ENCODE measurements at places on chromosomes 7 and 10.

- DNase-seq: no peak
These were observed 12.6 kb downstream of the DHX32 start for GRCh38 chr10:125868372-125868975.

DNA sequence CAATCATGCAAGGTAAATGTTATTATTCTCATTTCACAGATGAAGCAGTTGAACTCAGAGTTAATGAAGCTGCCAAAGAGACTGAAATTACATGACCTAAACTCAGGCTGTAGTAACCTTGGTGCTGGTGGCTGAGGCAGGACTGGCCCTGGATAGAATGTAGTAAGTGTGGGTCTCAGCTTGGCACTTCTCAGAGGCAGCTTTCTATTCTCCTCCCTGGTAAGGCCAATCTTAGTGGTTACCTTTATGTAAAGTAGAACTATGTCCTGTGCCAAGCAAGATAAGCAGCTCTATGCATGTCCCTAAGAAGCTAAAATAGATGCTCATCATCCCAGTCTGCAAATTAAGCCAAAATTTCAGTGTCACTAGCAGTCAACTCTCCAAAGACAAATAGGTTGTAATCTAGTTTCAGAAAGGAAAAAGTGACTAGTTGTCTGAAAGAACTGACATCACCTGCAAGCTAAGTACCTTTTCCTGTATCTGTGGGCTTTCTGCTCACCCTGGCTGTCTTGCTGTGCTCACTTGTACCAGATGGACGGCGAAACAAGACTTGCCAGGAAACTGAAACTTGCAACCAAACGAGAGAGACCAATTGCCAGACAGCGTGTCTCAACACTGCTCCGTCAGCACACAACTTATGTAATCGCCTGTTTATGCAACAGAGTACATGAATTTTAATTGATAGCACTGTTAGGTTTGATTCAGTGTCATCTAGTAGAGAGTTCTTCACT lies 43.7 kb downstream of the CH25H start:
- no peak for DNase-seq

GRCh38 chr7:12761111-12761510 lies 73.7 kb downstream of the ARL4A start:
- DNase-seq: no peak

DNA sequence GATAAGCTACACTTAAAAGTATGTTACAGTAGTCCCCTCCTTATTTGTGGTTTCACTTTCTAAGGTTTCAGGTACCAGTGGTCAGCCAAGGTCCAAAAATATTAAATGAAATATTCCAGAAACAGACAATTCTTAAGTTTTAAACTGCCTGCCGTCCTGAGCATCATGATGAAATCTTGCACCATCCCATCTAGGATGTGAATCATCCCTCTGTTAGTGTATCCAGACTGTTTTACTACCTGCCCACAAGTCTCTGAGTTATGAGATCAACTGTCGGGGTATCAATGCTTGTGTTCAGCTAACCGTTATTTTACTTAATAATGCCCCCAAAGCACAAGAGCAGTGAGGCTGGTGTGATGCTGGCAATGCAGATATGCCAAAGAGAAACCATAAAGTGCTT lies 11.4 kb downstream of the KDM7A start:
- DNase-seq: no peak

DNA sequence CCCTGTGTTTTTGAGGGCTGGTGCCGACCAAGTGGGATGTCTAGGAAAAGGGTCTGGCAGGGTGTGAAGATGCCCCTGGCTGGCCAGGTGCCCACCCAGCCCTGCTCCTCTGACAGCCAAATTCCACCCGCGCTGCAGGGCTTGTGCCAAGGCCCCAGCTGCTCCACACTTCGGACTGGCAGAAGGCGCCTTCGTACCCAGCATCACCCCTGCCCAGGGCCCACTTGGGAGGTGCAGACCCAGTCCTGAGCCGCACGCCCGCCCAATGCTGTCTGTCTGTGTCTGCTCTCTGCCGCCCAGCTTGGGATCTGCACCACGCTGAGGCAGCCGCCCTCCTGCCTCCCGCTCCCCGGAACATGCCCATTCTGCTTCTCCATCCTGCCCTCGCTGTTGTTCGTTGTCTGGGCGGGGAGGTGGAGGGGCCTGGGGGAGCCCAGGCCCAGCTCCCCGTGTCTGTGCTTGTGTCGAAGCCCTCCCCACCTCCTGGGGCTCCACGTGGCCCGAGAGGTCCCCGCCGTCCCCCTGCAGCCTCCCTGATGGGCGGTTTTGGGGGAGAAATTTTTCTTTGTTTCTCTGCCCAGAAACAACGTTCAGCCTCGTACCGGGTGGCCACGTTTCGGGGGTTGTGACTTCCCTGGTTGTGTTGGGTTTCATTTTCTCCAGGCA lies 36.9 kb upstream of the PPIF start:
- no peak for DNase-seq

DNA sequence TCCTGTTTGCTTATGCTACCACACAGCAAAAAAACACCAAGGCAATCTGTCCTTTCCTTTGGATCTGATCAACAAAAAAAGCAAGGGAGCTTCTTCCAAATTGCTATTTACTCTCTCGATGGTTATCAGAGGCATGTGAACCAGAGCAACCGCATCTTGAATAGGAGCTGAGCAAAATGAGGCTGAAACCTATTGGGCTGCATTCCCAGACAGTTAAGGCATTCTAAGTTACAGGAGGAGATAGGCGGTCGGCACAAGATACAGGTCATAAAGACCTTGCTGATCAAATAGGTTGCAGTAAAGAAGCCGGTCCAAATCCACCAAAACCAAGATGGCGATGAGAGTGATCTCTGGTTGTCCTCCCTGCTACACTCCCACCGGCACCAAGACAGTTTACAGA lies 76.8 kb upstream of the FRMD4A start:
- no peak for DNase-seq

DNA sequence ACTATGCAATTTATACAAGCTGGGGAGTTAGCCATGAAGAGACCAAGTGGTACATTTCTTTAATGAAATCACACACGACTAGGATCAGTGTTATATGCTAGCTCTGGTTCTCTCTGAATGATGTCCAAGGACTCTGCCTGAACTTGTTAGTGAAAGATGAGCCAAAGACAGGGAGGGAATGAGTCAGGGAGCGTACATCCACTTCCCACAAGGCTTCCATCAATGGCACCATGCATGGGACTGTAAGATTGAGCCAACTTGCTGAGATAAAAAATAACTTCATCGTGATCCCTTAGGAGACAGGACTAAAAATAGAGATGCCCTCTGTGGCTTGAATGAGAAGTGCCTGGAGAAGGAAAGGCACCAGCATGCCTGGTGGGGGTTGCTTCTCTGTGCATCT lies 629.7 kb downstream of the ACTR3B start:
- no peak for DNase-seq

DNA sequence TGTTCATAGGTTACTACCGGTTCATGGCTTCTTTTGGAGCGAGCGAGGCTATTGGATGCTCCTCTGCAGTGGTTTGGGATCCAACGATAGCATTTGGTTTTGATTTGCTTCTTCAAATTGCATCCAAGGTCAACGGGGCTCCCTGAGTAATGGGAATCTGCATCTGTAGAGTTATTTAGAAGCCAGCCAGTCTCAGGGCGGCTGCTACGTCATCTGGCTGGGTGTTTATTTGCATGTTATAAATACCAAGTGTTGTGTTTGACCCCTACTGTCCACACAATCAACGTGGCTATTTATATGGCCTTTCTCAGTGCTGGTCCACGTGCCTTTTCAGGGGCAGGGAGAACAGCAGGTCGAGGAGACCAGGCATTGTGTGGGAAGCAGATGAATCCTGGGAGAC lies 137.7 kb downstream of the PRPF18 start:
- DNase-seq: no peak

DNA sequence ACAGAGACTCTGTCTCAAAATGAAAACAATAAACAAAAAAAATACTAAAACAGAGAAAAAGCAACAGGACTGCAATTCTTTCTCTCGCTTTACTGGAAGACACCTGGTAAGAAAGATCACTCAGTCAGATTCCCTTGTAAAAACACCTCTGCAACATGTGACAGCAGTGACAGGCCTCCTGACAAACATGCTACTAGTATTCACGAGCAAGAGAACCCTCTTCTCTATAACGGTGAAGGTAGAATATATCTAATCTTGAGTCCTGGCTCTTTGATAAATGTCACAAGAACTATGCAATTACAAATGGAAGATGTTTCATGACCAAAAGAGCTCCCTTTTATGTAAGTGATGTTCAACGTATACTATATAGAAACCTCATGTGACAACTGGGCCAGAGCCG lies 986.7 kb upstream of the LRRN3 start:
- no peak for DNase-seq

- DNase-seq: no peak
These were observed 89.2 kb downstream of the ADCY1 start for GRCh38 chr7:45663167-45663921.

DNA sequence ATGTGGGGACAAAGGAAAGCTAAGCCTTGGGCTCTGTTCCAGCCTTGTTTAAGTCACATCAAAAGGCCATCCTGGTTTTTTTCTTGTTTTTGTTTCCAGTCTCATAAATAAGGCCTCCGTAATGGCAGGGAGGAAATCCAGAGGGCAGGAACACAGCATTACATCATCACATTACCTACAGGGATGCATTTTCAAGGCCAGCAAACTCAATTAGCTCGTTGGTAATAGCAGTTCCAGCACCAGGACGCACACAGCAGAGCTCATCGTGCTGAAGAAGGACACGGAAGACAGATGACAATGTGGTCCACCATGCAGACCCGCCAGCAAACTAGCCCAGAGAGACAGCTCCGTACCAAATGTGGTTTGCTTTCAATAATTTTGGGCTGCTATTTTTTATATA lies 1209.2 kb downstream of the TYW1 start:
- no peak for DNase-seq

GRCh38 chr7:82325416-82325815 lies 118.2 kb downstream of the CACNA2D1 start:
- no peak for DNase-seq

DNA sequence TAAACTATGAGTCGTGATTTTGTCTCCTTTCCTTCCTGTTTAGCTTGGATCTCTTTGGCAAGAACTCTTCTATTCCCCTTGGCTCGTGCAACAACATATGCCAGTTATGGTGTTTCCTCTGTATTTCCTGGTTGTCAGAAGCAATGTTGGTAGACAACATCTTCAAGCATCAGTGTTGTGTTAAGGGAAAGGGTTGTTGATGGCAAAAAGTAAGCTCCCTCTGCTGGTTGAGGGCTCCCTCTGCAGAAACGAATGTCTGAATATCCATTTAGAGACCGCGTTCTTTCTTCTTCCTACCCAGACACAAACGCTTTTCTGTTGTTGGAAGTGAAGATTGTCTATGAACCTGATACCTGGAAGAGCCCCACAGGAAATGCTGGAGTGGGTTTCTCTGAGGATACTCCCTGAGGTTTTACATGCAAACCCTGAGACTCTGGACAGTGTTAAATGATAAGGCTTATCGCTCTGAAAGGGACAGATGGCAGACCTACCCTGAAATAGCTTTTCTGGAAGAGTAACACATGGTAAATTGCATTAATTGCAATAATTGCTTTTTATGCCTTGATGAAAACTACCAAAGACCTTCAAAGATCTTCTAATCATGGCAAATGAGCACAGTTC lies 23.5 kb upstream of the C1QL3 start:
- no peak for DNase-seq

DNA sequence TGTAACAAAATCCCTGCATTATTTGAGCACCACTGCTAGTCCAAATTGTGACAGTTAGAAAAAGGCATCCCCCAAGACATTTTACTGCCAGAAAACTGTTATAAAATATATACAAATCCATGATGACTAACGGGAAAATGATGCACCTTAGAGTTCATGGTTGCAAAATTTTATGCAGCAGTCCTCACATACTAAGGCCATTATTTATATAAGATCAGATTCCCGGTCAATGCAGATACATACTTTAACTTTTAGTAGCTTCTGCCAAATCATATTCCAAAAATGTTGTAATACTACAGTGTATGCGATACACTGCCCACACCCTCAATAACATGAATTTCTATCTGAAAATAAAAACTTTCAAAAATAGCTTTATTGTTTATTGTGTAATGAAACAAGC lies 239.9 kb upstream of the ZNF32 start:
- no peak for DNase-seq

GRCh38 chr7:134645935-134646334 lies 718 bp upstream of the BPGM start:
- DNase-seq: no peak

- no peak for DNase-seq
These were observed 41.3 kb downstream of the CCDC6 start for GRCh38 chr10:59865101-59865500.

- DNase-seq: no peak
These were observed 48.3 kb downstream of the ZNF783 start for GRCh38 chr7:149310113-149310836.

GRCh38 chr7:840001-840600 lies 7.8 kb downstream of the SUN1 start:
- DNase-seq: no peak

- no peak for DNase-seq
These were observed 247.3 kb downstream of the SEMA3A start for GRCh38 chr7:83947260-83947659.

- no peak for DNase-seq
These were observed 26.7 kb upstream of the WNT2 start for GRCh38 chr7:117349570-117349969.

GRCh38 chr7:66070222-66070621 lies 5.4 kb upstream of the ASL start:
- no peak for DNase-seq

GRCh38 chr7:39709029-39709428 lies 85.7 kb downstream of the RALA start:
- no peak for DNase-seq

DNA sequence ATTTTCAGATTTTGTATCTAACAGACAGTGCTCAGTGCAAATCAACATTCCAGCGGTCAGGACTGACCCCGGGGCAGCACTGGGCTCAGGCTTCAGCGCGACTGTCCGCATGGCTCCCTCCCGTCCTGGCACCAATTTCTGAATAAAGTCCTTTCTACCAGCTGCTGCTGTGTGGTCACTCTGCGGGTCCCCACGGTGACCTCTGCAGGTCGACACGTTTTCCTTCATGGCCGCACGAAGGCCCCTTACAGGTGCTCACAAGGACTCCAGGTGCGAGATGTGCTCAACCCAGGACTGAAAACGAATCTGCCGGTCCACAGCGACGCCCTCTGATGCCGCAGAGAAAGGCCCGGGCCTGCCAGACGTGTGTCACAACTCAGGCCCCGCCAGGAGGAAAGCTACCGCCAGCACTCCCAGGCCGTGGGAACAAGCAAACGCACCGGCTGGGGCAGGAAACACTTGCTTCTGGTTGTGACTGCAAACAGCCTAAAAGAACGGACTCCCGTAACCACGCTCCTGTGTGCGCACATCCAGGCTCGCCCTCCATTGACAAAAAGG lies 3.7 kb upstream of the UTF1 start:
- no peak for DNase-seq

DNA sequence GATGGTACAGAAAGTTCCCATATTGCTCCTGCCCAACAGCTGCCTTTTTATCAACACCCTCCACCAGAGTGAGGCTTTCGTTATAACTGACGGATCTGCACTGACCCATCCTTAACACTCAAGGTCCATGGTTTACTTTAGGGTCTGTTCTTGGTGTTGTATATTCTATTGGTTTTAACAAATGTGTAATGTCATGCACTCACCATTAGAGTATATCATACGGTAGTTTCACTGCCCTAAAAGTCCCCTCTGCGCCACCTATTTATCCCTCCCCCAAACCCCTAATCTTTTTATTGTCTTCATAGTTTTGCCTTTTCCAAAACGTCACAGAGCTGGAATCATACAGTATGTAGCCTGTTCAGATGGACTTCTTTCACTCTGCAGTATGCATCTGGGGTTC lies 102.8 kb upstream of the TNS3 start:
- DNase-seq: no peak

- no peak for DNase-seq
These were observed 26.1 kb upstream of the CTNNA3 start for GRCh38 chr10:67722113-67722512.

- DNase-seq: no peak
These were observed 22.0 kb downstream of the FAM171A1 start for GRCh38 chr10:15349112-15349511.
